Left renal pelvis (tissue), 4 donors: ENCODE measurements at places on chromosomes 11 and 22. TPM values are rescaled to one million over a fixed set of nuclear protein-coding genes. Genes with fewer than 3 reads are reported as not detected.

GRCh38 chr11:14676068-14676467, 32.5 kb downstream of the PDE3B start:
- DNase-seq: no peak

- DNase-seq: no peak
Observed at GRCh38 chr11:19933801-19934488, 221.3 kb downstream of the NAV2 start.

The ZNF215 gene
- 3.8 TPM for polyA plus RNA-seq

The LMO2 gene
- polyA plus RNA-seq: 29.5 TPM

The CD3E gene
- polyA plus RNA-seq: 0.32 TPM

DNA sequence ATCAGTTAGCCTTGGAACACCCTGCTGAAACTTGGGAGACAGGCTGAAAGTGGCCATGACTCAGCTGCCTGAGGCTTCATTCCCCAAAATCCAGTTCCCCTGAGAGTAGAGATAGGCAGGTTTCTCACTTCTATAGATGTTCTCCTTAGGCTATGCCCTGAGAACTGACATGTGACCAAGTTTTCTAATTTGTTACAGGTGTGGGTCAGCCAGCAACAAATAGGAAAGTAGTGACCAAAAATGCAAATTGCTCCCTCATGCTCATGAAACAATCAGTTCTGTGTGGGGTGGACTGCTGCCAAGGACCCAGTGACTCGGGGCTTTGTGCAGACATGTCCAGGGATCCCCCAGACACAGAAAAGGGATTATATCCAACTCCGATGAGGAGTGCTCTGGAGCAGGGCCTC, 7.3 kb upstream of the CCDC15 start:
- DNase-seq: no peak

The APOA1 gene
- polyA plus RNA-seq: 53.5 TPM

GRCh38 chr11:133038850-133039249, 493.5 kb downstream of the OPCML start:
- no peak for DNase-seq

- no peak for DNase-seq
Observed at GRCh38 chr11:8287297-8287696, 23.6 kb upstream of the LMO1 start.

DNA sequence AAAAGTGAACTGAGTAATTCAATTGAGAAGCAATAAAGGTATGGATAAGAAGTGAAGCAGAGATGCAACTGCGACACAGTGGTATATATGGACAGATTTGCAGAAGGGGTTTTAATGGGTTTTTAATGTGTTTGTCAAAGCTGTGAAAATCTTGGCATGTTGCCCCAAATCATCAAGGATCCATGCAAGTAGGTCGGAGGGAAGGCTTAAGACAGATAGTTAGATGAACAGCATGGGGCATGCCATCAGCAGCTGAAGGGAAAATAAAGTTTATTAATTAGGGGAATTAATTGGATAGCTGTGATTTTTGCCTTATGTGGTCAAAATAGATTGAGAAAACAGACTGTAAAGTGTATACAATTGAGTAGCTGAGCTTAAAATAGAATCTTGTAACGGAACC, 840.1 kb downstream of the JRKL start:
- no peak for DNase-seq

DNA sequence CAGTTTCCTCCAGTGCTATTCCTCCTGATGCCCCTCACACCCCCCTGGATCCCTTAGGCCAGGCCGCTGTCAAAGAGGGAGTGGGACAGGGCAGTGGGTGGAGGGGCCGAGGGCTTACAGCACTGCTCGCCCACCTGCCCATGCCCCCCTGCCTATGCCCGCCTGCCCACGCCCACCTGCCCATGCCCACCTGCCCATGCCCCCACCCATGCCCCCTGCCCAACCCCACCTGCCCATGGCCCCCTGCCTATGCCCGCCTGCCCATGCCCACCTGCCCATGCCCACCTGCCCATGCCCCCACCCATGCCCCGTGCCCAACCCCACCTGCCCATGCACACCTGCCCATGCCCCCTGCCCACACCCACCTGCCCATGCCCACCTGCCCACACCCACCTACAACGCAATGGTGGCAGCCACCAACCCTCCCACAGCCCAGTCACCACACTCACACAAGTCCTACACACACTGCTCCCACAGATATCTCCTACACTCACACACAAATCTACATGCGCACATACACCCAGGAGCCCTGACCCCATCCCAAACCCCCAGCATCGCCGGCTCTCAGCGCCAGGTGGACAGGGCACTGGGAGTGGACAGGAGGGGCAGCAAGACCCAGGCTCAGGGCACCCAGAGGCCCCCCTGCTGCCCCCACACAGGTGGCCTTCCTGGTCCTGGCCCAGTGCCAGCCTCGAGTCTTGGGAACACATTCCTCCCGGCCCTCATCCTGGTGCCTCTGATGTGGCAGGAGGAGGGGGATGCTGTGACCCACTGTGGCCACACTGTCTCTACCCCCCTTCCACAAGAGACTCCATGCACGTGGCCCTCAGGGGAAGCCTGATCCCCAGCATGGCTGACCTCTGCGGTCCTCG, 61.8 kb downstream of the CYTH4 start:
- DNase-seq: no peak

GRCh38 chr22:29331213-29331612, 15.7 kb upstream of the RASL10A start:
- DNase-seq: no peak

DNA sequence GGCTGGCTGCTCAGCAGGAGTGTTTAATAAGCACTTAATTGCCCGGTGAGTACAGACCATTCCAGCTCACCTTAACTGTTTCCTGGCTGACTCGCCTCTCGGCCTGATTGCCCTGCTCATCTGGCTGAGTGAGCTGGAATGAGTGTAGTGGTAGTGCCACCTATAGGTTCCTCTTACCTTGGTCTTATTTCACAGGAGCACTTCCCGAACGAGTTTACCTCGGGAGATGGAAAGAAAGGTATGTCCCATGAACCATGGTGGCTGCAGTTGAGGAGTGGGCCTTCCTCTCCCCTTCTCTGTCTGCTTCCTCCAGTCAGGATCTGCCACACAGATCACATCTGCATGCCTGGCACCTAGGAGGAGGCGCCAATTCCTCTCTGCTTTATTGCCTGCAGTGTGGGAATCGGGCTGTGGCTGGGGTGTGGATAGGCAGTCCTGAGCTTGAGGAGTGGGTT, 26.7 kb downstream of the UPB1 start:
- peak; percentile 53 for DNase-seq

- no peak for DNase-seq
Observed at GRCh38 chr22:50105208-50106100, 15.6 kb downstream of the MOV10L1 start.
